Thymus (tissue), 14 donors: ENCODE measurements at places on chromosomes 1 and 21.

GRCh38 chr1:202968895-202969295 is 1.8 kb upstream of the CYB5R1 start:
- no peak for DNase-seq

DNA sequence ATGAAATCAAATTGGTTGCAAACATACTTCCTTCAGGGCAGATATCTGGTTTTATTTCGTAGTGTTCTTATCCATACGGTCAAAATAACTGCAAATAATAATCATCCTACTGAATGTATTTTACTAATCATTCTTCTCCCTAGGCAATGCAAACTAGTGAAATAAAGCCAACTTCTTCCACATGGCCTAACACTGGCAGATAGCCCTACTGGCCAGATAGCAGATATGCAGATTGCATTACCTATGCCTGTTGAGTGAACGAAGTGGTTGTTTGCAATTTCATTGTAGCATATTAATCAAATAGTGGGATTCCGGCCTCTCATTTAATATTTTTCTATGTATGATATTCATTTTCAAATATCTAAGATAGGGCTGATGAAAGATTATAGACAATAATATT is 116.2 kb downstream of the CENPF start:
- no peak for DNase-seq

GRCh38 chr1:38326135-38326534 is 279.5 kb upstream of the POU3F1 start:
- no peak for DNase-seq

DNA sequence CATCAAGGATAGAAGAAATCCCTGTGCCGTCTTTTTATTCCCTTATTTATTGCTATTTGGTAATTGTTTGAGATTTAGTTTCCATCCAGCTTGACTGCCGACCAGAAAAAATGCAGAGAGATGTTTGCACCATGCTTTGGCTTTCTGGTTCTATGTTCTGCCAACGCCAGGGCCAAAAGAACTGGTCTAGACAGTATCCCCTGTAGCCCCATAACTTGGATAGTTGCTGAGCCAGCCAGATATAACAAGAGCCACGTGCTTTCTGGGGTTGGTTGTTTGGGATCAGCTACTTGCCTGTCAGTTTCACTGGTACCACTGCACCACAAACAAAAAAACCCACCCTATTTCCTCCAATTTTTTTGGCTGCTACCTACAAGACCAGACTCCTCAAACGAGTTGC is 99.0 kb downstream of the TGFB2 start:
- DNase-seq = no peak

GRCh38 chr1:65066419-65066765 is 81.6 kb upstream of the AK4 start:
- DNase-seq = no peak

- no peak for DNase-seq
Measured at GRCh38 chr1:66374561-66375111, 159.3 kb upstream of the SGIP1 start.

DNA sequence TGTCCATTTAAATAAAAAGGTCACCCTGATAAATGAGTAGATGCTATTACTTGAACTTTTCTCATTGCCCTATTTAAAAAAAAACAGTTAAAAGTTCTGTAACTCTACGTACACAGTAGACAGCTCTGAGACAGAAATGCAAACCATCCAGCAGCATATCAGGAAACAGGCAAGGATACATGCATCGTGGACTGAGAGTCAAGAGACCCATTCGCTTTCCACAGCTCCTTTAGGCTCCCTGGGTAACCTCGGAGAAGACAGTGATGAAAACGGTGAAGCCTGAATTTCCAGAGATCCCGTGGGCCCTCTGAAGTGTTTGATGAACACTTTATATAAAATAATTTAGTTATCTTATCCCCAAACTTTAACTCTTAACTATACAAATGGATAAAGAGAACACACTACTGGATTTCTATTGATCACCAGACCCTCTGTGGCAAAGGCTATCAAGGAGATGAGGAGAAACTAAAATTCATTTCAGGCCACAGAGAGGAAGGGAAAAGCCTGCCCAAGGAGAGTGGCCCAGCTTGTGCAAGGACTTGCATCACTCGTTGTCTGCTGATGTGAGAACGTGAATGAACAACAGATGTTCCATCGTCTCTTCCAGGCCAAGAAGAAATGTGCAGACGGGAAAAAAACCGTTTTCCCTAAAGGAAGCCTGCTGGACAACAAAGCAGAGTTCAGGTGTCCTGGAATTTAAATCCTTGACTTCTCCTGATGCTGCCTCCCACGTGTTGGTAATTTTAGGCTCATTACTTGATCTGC is 131.0 kb downstream of the TGFBR3 start:
- no peak for DNase-seq

DNA sequence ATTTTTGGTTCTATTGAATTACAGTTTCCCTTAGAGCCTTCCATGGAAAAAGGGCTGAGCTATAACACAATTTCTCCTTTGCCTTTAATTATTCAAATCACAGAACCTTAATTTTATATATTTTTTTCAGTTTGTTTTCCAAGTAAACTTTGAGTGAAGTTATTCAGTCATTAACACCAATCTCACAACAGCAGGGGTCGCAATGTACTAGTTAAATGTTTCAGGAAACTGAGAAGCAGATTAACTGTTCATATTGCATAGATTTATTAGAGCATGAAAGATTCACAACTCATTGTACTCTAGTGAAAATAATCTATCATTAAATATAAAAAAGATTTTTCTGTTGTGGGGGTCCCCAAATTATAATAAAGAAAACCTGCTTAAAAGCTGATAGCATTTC is 64.1 kb downstream of the KIFAP3 start:
- DNase-seq = peak; percentile 0

DNA sequence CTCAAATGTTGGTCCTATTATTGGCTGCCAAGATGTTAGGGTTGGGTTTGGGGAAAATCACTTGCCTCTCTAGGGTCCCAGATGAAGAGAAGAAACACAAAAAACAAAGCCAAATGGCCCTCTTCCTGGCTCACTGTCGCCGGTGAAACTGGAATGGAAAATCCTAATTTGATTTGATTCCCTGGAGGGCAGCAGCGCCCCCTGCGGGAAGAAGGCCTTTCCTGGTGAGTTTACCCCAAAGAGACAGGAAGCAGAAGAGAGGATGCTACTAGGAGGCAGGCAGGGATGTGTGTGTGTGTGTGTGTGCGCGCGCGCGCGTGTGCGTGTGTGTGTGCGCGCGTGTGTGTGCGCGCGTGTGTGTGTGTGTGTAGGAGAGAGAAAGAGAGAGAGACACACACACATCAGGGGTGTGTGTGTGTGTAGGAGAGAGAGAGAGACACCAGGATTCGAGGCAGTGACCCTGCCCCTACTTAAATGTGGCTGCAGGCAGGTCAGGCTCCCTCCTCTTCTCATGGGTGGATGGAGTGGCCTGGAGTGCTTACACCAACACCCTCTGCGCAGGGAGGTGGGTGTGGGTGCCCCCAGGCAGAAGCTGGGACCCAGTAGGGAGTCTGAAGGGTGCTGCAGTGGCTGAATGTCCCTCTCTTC is 3.1 kb upstream of the SELENON start:
- peak; percentile 83 for DNase-seq

DNA sequence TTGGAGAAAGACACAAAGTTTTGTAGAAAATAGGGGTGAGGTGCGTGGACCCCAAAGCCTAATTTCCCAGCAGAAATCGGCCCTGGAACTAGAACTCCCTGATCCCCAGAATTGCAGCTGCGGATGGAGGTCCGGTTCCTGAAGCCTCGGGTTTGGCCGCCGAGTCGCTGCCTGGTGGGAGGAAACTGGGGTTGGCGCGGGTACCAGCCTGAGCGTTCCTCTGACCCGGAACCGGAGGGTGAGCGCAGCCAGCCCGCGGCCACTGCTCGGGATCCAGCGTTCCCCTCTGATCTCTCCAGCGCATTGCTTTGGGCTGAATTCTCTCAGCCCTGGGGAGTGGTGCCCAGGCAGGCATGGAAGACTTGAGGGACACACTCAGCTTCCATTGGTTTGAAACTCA is 1.6 kb downstream of the ST6GALNAC5 start:
- DNase-seq = no peak

- DNase-seq = no peak
Measured at GRCh38 chr1:226606311-226607267, 58.0 kb downstream of the STUM start.

GRCh38 chr1:45809761-45810160 is 6.3 kb downstream of the MAST2 start:
- no peak for DNase-seq

DNA sequence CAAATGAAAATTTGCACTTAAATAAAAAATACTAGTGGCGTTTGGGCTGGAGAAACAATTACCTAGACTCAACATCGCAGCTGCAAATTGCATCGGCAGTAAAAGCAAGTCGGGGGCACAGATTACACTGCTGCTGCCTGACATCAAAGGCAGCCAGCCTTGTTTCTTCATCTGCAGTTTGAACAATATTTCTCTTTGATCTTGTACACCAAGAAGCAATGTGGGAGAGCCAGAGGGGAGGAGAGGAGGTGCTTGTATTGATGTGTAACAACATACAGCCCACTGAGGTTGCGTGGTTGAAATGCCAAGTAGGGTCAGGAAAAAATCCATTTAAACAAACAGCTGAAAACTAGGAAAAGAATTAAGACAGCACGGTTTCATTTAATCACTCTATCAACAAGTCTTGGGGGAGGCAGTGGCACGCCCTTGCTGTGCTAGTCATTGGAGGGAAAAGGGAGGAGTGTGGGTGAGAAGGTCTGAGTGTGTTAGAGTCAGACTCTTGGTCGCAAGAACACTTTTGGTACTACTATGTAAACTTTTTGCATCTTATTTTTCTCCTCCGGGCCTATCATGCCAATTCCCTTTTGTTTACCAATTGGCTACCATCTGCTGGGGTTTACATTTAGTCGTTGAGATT is 456.5 kb downstream of the OMA1 start:
- peak; percentile 69 for DNase-seq

DNA sequence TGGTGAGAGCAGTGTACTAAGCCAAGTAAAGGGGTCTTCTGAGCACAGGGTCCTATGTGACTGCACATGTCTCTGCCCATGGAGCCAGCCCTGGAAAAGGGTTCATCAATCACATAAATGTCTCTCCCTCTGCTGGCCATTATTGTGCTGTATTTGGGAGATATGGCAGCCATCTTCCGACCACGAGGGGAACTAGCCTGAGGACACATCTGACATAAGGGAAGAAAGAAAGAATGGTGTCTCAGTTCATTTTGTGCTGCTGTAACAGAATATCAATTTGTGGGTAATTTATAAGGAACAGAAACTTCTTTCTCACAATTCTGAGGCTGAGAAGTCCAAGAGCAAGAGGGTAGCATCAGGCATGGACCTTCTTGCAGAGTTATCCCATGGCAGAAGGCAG is 55.1 kb upstream of the GJA5 start:
- no peak for DNase-seq

DNA sequence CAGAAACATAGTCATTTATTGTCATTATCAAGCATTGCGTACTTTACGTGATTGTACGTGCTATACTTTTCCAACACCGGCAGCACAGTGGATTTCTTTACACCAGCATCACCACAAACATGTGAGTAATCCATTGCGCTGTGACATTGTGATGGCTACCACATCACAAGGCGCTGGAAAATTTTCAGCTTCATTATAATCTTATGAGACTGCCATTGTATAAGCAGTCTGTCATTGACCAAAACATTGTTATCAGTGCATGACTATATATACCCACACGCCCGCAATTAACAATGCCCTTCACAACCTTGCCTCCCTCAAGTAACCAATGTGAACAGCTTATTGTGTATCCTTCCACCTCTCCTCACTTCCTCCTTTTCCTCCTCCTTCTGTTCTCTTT is 137.6 kb downstream of the ZZZ3 start:
- no peak for DNase-seq

DNA sequence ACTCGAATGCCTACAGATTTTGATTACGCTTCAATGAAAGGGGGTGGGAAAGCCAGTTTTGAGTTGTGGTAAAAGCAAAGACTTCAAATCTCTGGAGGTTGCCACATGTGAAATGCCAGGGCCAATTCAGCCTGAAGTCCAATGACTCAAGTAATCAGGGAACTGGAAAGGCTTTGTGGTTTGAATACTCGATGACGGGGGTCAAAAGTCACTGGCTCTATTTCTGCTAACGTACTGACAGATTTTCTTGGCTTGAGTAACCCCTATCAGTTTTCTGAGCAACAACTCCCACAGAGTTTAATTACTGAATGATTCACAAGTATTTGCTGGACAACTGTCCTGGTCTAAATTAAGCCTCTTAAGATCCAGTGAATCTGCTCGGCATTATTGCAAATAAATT is 152.2 kb downstream of the SIPA1L2 start:
- no peak for DNase-seq

DNA sequence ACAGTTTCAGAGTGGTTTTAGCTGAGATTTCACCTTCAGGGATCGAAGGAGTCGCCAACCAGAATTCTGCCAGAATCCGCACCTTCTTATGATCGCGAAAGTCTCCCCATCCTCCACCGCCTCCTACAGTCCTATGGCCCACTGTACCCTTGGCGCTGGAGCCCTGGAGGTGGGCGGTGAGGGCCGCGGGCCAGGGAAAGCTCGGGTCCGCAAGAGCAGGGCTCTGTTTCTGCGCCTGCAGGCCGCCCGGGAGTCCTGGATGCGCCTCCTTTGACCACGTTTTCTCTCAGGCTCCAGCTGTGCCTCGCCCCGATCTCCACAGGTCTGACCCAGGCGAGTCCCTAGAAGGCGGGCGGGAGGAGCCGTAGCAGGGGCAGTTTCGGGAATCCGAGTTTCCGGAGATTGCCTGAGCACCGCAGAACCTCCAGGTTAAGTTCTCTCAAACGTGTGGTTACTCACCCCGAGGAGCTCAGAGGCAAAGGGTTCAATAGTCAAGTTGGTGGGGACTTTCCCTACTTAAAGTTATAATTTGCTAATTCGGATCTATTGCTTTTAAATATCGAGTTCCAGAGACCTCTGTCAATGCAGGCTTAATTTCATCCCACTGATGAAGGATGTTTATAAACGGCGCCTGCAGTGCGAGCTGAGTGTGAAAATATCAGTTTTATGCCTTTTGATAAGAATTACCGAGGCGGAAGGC is 3.2 kb upstream of the LHX8 start:
- no peak for DNase-seq

- no peak for DNase-seq
Measured at GRCh38 chr21:26572702-26573381, at the start of gene CYYR1. Gene CYYR1 (minus strand): TSS chr21:26573286. CDS start chr21:26572940, 346 bp downstream.

DNA sequence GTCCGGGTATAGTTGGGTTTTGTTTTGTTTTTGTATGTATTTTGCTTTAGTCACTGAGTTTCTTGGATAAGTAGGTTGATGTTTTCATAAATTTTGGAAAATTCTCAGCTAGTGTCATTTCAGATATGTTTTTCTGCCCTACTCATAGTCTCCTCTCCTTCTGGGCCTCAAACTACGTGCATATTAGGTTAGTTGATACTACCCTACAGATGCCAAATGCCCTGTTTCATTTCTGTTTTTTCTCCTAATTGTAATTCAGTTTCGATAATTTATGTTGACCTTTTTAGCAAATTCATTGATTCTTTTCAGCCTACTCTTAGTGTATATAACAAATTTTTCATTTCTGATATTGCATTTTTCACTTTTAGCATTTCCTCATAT is 268.6 kb upstream of the RGS18 start:
- no peak for DNase-seq
